ENCODE measurements at places on chromosomes 4 and X.

DNA sequence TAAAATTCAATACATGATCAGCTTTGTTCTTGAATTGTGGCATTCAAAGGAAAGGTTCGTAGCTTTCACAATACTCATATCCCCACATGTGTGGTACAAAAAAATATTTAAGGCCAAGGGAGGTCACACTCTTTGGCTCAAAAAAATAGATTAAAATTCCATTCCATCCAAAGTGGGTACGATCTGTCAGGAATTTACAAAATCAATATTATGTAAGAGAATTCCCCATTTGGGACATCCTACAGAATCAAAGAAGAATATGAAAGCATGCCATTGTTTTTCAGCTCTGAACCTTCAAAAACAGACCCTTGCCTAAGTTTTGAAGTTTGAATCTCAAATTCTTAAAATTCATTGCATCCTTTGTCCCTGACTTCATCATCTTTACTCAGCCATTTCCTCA lies 85.8 kb downstream of the MID1 start:
- DNase-seq = no peak

DNA sequence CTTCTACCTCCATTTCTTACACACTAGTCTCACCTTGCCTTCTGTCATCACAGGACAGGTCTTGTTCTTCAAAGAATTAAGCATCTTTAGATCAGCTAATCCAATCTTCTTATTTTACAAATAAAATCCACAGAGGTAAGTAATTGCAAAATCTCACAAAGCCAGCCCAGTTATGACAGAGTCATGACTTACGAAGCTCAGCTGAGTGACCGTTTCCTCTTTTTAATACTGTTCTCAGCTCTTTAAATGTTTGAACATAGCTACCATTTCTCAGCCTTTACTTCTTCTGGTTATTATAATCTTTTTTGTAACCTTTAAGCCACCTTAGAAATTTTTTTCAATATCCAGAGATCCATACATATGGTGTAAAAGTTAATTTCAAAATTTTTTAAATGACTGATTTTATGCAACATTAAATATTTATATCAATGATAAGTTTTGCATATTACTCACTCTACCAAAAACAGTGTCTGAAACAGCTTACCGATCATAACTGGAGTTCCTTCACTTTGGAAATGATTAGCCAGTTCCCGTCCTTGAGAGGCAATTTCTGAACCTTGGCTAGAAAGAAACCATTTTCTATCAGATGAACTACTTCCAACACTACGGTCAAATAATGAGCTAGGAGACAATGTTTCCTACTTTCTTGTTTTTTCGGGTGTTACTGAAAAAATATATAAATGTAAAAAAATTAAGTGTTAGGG lies 8.8 kb downstream of the ANKRD37 start:
- DNase-seq = no peak

- DNase-seq = no peak
Observed at GRCh38 chrX:44228621-44229020, 114.9 kb downstream of the EFHC2 start.

- DNase-seq = no peak
Observed at GRCh38 chrX:71636438-71637252, 18.3 kb upstream of the CXCR3 start.

GRCh38 chr4:114488301-114488982 lies 110.2 kb upstream of the UGT8 start:
- DNase-seq = no peak

GRCh38 chr4:41215155-41215554 lies 813 bp upstream of the APBB2 start:
- no peak for DNase-seq

DNA sequence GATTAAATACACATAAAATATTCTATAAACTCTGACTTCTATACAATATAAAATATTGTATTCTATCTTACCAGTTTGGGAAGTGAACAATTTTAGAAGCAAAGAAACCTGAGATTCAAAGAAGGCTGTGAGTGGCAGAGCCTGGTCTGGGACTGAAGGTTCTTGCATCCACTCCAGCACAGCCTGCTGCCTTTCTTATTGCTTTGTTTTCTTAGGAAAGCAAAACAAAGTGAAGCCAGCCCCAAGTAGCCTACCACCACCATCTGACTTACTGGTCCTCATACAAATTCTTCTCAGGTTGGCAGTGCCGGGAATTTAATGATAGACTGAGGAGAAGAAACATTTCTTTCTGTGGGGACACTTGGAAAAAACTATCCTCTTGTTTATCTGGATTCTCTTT lies 129.7 kb upstream of the SMAD1 start:
- DNase-seq = no peak

DNA sequence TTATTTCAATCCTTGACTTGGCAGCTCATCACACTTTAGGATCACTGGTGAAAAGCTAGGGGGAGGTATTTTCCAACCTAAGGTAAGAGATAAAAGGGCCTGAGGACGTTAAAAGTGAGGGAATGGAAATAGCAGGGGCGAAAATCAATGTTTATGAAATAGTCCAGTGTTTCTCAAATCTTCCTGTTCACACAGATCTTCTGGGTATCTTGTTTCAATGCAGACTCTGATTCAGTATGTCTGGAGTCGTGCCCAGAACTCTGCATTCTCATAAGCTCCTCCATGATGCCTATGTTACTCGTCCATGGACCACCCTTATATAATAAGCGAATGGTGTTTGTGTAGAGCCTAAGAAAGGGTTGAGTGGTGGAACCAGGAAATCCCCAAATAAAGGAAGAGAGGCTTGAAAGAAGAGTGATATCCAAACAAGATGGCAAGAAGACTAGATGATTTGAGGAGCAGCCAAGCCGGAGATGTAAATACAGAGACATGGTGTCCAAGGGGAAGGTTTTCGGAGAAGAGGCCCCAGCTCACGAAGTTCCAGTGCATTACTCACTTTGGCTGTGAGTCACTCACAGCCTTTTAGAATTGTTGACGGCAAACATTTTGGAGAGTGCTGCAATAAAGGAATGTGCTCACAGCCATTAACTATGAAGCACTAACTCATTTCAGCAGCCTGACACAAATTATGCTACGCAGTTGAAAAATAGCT lies 215.6 kb upstream of the PPARGC1A start:
- DNase-seq = no peak

DNA sequence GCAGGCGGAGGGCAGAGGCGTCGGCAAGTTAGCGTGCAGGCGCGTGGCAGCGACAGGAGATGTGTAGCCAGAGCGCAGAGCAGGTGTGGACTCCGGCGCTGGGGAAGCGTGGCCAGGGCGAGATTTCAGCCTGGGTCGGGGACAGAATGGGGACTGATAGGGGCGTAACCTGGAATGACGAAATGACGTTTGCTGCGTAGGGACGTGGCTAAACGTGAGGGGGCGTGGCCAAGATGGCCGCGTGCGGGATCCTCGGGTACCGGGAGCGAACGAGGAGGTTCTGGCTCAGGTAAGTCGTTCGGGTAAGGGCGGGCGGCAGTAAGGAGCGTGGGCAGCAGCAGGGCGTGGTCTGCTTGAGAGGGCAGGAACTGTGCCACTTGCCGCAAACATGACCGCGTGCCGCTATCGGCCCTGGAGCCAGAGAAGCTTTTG lies 10.9 kb upstream of the CLTRN start:
- DNase-seq = peak; percentile 71

DNA sequence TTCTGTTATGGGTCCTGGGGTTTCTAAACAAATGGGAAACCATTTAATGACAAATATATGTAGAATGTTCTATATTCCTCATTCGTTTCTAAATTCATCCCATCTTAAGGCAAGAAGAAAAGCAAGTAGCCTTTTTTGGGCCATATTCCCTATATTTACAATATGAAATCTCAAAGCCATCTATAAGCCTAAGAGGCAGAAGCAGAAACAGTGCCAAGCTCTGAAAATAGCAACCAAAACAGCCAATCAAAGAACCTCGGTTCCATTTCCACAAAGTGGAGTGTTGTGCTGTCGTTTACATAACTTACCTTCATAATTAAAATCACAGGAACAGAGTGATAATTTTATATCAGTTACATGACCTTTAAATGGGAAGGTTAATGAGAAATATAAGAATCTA lies 330.6 kb upstream of the GATB start:
- DNase-seq = no peak

GRCh38 chr4:150679765-150680343 lies 97.9 kb downstream of the MAB21L2 start:
- no peak for DNase-seq

- no peak for DNase-seq
Observed at GRCh38 chr4:53991821-53992220, 72.6 kb downstream of the CHIC2 start.

DNA sequence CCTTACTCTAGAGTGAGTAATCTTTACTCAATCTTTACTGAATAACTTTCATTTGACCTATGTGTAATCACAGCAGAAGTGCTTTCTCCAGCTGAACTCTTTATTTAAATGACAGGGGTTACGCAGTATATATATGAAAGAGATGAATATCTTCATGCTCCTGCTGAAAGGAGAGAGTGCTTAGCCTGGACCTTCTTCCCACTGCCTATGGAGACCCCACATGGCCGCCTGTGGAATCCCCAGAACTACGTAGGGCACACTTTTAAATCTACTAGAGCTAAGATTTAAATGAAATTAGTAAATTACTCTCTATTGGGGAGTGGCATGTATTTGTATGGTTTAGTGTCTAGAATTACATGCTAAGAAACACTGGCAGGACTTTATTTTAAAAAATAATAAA lies 391.2 kb downstream of the ANKRD50 start:
- no peak for DNase-seq

DNA sequence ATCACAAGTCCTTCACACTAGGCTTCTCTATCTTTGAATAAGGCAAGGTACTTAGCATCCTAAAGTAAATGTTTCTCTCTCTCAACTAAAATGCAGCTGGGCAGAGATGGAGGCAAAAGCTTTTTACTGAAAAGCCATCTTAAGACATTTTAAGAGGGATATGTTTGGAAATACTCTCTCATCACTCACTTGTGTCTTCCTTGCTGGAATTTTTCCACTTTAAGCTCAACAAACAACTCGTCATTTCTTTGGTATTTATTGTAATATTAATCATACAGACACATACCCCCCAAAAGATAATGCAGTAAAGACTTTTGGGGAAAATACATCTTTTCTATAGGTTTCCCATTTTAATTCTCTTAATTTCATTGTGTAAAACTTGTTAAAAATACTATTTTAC lies 16.4 kb downstream of the MBNL3 start:
- DNase-seq = no peak

- DNase-seq = no peak
Observed at GRCh38 chr4:107825072-107825824, 516 bp downstream of the SGMS2 start.

DNA sequence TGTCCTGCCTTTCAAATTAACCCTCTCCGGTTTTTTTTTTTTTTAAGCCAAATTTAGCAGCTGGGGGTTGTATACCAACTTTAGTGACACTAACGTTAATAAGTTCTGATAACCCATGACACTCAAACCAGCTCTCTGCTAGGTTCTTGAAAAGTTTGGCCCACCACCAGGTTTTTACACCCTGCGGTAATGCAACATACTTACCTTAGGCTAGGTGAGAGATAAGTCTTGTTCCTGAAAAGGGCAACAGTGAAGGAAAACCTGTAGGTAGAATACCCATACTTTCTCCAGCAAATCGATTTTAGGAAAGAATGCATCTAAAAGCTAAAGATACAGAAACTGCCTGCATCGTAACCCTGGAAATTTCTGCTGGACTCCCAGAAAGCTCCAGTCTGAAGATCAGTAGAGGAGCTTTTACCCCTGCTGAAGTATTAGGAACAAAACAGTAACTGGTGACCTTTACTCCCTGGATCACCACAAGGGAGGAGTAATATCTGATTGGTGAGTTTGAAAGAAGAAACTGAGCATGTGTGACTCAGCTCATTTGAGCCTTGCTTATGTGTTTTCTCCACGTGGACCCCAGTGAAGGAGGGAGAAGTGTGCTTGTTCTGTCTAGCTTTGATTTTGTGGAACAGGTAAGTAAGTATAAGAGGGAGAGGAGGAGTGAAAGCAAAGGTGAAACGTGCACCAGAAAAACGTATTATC lies 34.4 kb upstream of the COX18 start:
- no peak for DNase-seq

DNA sequence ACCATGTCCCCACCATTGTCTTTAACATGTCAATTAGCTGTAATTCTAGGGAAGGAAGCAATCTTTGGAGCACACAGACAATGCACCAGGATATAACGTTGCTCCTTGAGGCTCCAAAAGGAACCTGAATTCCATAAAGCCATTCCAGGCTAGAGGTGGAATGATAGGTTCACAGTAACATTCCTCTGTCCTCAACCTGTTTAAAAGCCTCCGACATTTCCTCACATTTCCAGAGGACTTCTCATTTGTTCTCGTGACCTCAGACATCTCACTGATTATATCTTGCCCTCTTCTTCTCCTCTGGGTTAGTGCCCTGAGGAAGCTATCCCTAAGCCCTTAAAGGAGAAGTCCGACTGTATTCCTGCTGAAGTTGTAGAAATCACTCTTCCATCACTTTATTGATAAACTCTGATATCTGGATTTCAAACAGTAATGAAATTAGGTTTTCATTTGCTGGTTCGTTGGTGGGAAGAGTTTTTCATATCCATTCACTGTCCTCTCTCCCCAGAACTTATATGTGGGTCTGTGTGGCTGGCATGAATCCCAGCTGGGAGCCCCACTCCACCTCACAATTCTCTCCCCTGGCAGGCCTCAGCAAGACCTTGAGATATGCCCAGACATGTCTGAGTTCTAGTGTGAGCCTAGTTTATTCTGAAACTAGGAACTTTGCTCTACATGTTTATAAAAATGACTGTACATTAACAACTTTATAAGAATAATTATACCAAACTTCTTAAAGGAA lies 44.2 kb upstream of the PRSS12 start:
- DNase-seq = no peak

DNA sequence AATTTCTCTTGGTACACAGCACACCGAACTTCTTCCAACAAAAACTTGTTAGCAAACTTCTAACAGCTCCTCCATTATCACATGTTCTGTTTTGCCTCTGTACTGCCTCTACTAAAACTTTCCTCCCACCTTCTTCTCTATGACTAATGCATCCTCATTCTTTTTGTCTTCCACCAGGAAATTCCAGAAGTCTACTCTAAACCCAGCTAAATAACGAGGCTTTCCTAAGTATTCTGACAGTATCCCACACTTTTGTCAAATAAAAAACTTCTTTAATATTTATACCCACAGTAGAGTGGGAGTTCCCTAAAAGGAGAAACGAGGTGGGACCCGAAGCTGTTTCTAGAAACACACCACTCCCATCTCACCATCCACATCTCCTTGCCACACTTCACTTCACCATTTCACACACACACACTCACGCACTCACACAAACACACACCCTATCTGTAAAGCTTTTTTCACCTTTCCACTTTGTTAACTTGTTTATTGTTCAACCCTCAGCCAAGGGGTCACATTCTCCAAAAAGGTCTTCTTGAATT lies 280.3 kb downstream of the ARAP2 start:
- no peak for DNase-seq

DNA sequence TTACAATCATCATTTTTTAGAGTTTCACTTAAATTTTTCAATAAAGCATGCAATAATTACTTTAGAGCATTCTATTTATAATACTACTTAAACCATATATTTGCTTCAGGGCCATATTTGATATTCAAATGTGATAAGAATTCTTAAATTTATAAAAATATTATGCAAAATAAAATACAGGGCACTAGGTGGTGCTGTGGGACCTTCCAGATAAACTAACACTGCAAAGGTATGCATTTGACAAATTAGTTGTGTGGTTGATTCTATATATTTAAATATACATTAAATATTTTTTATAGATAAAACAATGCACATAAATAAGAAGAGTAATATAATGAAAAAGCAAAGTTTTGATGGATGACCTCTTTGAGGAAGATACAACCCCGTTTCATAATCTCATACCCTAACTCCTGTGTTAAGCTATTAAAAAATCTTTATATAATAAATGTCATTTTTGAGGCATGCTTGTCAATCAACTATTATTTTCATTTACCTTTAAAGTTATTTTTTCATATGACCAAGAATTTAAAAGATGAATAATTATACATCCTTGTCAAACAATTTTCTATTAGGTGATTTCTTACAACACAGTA lies 128.4 kb downstream of the REELD1 start:
- DNase-seq = no peak
